ENCODE measurements at places on chromosomes 12 and 14.

DNA sequence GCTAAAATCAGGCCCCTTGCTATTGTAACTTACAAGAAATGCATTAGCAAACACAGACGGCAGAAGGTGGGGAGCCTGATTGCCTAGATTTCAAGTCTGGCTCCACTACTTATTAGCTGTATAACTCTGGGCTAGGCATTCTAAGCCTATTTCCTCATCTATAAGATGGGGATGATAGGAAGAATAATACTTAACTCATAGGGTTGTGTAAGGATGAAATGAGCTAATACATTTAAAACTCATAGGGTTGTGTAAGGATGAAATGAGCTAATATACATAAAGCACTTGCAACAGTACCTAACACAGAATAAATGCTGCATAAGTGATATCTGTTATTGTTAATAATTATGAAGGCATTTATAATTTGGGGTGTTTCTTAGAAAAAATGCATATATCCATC is 60.1 kb upstream of the DIO2 start:
- no peak for DNase-seq

DNA sequence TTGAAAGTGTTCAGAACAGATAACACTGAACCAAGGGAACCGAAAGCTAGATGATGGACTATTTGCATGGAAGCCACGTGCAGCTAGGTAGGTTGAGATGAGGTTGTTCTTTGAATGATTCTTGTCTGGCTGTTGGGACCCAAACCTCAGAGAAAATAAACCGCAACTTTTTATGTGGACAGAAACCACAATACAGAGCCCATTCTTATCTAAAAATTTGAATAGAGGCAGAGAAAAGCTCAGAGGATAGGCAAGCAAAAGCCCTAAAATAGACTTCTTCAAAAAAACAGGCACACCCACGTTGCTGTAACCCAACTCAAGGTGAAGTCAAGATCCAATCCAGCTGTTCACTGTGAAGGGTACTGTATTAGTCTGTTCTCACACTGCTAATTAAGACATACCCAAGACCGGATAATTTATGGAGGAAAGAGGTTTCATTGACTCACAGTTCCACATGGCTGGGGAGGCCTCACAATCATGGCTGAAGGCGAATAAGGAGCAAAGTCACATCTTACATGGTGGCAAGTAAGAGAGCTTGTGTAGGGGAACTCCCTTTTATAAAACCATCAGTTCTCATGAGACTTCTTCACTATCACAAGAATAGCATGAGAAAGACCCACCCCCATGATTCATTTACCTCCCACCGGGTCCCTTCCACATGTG is 353.8 kb downstream of the AACS start:
- DNase-seq: no peak

- DNase-seq: no peak
Measured at GRCh38 chr12:123822804-123823203, 60.7 kb downstream of the DNAH10 start.

DNA sequence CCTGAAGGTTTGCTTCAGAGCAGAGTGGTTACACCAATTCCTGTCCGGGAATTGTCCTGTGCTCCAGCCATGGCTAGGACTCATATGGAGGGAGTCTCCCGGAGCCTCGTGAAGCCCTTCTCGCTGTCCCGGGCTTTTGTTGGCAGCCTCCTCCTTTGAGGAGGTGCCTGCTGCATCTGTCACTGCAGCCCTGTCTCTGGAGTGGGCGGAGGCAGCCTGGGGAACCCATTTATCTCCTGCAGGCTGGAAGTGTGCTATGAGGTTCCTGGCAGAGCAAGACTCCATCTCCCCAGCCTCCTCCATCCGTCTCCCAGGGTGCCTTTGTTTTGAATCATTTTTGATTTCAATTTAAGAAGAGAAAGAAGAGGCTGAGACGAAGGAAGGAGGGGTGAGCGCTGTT is 355.3 kb downstream of the GLT1D1 start:
- no peak for DNase-seq

DNA sequence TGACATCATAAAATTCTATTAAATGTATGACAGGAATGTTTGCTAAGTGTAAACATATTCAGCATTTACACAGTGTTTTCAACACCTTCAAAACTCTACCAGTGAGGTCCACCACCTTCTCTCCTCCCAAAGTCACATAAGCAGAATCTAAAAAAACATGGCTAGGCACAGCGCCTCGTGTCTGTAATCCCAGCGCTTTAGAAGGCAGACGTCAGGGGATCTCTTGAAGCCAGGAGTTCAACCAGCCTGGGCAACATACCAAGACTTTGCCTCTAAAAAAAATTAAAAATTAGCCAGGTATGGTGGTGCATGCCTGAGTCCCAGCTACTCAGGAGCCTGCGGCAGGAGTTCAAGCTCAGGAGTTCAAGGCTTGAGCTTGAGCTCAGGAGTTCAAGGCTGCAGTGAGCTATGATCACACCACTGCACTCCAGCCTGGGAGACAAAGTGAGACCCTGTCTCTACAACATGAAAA is 30.0 kb downstream of the NUMB start:
- no peak for DNase-seq

DNA sequence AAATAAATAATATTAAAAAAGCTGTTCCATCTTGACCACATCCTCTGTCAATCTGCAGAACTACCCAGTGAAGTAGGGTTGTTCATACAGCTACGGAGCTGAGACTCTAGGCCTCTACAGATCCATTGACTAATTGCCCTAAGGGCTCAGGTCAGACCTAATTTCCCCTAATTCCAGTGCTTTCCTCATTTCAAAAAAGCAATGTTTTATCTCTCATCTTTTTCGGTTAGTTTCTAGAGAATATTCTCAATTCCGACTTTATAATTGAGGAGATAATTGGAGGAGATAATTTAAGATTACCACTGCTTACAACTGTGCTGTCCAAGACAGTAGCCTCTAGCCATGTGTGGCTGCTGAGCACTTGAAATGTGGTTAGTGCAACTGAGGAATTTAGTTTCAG is 167.1 kb downstream of the KIF21A start:
- no peak for DNase-seq

GRCh38 chr12:30822385-30823155 is 67.8 kb upstream of the CAPRIN2 start:
- peak; percentile 21 for DNase-seq

DNA sequence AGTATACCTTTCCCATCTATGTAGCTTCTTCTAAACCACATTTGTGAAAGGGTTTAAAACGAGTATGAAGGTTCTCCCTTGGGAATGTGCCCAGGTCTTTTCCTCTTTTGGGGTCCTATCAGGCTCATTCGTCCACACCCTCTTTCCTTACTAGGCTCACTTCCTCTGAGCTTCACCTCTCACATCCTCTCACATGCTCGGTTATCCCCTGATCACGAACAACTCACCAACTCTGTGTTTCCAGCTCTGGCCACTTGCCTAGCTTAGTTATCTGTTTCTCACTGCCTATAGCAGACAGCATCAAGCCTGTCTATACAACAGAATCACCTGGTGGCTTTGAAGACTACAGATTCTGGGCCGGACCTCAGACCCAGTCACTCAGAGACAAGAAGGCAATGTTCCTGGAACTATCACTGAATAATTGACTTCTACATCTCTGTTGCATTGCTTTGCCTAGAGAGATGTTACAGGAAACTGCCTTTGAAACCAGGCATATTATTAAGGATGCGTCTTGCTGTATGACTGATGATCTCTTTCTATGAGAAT is 158.2 kb downstream of the FOXN3 start:
- DNase-seq: no peak

DNA sequence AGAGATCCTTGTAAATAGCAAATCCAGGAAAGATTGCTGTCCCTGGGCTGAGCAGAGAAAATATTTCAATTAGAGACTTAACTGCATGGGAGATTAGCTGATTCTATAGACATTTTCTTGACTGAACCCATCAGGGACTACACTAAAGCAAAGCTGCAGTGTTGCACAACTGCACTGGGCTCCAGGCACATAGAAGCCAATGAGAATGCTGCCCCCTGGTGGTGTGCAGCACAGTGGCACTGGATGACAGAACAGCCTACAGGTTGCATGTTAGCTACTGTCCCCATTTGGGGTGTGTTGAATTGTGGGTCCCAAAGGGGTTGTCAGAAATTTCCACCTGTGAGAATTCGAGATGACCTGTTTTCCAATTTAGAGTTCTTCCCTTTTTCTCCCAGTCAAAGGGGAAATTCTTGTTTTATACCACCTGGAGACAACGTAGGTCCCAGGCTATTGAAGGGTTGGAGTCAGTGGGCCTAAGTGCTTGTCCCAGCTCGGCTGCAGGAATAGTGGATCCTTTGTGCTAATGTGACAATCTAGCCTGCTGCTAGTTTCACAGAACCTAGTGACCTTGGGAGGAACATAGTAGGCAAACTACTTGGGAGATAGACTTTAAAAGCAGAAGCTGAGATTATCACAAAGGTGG is 114.7 kb downstream of the SLC8A3 start:
- DNase-seq: peak; percentile 34

DNA sequence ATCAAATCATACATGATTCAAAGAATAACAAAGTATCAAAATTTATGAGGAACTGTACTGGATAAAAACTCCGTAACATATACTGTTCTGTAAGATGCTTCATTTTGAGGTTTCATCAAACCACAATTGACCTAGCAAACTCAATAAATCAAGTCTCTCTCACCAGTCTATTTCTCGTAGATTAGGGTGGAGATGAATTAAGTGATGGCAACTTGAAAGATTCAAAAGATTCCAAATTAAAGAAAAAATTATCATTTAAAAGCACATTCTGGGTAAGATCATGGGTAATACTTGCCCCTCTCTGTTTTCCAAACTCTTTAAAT is 74.4 kb downstream of the PAPLN start:
- no peak for DNase-seq

- no peak for DNase-seq
Measured at GRCh38 chr14:61670576-61670975, 24.7 kb upstream of the HIF1A start.

DNA sequence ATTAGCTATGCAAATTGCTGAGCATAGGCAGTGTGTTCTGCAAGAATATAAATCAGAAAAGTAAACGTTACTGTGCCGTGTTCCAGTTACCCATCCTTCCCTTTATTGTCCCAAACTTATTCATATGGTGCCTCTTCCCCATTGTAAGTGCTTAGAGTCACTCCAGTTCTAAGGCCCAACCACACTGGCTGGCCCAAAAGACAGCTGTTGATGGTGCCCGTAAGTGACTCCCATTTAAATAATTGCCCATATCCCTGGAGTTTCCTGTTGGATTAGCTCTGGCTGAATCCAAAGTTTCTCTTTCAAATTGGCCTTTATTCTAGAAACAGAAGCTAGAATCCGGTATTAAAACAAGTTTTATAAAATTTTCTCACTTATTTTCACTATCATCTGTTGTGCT is 400.1 kb upstream of the DDHD1 start:
- DNase-seq: no peak

All from stimulated activated CD4-positive, alpha-beta T cell treated with anti-CD3 and anti-CD28 coated beads, TNF-alpha, amount 100 ng/mL, for 24 hours (primary cell).